Muscle of leg (tissue), 16 donors: ENCODE measurements at places on chromosomes 5 and 9. TPM values are rescaled to one million over a fixed set of nuclear protein-coding genes. Genes with fewer than 3 reads are reported as not detected.

DNA sequence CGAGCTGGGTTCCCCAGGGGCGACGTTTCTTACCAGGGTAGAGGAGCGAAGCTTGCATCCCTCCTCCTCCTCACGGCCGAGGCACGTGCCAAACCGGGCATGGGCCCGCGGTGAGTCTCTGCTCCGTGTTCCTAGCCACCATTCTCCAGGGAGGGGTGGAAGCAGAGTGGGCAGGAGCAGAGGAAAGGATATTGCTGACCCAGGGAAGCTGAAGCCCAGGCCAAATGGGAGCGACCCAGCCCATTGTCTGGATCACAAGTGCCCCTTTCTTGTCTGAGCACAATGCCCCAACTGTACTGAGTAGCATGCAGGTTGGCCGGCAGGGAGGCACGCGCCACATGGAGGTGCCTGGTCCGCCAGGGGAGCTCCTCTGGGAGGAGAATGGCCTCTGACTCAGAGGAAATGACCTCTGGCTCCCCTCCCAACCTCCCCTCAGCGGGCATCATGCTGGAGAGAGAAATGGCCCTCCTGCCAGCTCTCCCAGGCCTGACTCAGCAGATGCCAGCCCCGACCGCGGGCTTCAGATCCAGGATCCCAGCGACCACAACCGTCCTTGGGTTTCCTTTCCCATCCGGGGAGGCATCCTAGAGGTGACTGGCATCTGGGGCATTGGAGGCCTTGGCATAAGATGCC lies 1.1 kb downstream of the PRR7 start:
- peak; percentile 46 for DNase-seq

GRCh38 chr9:108017671-108018070 lies 528.1 kb upstream of the KLF4 start:
- DNase-seq, result no peak

DNA sequence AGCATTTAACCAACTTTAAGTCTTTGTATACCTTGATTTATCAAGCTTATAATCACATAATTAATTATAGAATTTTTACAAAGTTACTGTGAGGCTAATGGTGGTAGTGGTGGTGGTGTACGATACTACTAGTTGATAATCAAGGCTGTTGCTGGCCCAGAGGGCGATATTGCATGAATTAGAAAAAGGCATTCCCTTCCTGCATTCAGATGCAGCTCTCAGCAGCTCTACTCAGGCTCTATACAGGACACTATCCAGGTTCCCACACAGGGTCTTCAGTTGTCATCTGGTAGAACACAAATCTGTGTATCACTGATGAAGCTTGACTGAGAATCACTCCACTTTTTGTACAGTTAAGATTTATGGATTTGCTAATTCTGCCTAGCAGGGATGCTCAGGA lies 562.8 kb upstream of the C9orf72 start:
- DNase-seq, result no peak

- no peak for DNase-seq
These were observed 4.4 kb upstream of the QSOX2 start for GRCh38 chr9:136249877-136250559.

GRCh38 chr5:176592573-176592972 lies 17.4 kb downstream of the GPRIN1 start:
- no peak for DNase-seq

DNA sequence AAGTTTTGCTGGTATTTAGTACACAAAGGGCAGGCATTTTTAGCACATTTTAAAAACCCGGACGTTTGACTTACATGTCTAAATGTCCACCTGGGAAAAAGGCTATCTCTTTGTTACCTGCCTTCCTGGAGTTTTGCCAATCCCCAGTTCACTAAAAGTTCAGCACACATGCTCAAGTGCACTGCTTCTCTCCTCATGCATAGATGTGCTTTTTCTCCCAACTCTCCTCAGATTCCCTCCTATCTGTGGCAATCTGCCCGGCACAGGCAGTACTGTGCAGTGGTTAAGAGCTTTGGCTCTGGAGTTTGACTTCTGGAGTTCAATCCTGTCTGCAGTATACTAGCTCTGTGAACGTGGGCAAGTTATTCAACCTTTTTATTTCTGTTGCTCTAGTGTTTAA lies 8.3 kb upstream of the CCNO start:
- DNase-seq, result no peak

DNA sequence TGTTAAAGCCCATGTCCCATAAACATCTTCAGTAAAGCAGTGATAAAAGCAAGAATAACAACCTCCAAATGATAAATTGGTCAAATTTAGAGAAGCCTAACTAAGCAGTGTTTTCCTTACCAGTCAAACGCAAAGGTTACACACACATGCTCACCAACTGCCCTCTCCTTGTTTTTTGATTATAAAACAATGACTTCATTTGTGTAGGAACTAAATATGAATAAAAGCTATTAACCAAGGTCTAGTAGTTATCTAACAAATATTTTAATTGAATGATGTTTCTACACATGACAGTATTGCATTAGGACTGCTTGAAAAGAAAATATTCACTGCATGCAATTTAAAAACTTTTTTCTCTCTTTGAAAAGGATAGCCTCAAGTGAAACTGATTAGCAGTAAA lies 36.7 kb downstream of the PCA3 start:
- DNase-seq, result no peak

- no peak for DNase-seq
These were observed 33.0 kb downstream of the LARP1 start for GRCh38 chr5:154788212-154788611.

The IFNA21 gene
- not detected for total RNA-seq

The SARDH gene
- 6.3 TPM for total RNA-seq

The PRDM9 gene
- total RNA-seq, result not detected

The C9orf43 gene
- total RNA-seq, result 0.22 TPM

The SNCAIP gene
- 10.3 TPM for total RNA-seq

The MAMDC4 gene
- 4.7 TPM for total RNA-seq

The GPRIN1 gene
- 0.49 TPM for total RNA-seq
